ENCODE measurements at places on chromosomes 6 and 20.

- peak; percentile 92 for DNase-seq
Observed at GRCh38 chr6:137904822-137905617, 38.0 kb downstream of the TNFAIP3 start.

DNA sequence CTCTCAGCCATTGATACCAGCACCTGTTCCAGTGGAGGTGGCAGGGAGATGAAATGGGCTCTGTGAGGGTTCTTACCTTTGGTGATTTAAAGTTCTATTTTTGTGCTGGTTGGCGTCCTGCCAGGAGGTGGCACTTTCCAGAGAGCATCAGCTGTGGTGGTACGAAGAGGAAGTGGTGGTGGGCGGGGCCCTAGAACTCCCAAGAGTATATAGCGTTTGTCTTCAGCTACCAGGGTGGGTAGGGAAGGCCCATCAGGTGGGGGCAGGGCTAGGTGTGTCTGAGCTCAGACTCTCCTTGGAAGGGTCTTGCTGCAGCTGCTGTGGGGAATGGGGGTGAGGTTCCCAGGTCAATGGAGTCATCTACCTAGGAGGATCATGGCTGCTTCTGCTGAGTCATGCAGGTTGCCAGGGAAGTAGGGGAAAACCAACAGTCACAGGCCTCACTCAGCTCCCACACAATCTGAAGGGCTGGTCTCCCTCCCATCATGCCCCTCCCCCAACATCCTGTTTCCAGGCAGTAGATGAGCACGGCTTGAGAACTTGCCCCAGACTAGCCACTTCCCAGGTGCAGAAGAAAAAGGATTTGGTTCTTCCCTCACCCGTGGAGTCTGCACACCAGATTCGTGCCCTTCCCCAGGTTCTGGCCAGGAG is 46.6 kb downstream of the MOXD1 start:
- DNase-seq, result peak; percentile 67

- DNase-seq, result peak; percentile 57
Observed at GRCh38 chr20:46699651-46700359, 9.6 kb upstream of the SLC2A10 start.

DNA sequence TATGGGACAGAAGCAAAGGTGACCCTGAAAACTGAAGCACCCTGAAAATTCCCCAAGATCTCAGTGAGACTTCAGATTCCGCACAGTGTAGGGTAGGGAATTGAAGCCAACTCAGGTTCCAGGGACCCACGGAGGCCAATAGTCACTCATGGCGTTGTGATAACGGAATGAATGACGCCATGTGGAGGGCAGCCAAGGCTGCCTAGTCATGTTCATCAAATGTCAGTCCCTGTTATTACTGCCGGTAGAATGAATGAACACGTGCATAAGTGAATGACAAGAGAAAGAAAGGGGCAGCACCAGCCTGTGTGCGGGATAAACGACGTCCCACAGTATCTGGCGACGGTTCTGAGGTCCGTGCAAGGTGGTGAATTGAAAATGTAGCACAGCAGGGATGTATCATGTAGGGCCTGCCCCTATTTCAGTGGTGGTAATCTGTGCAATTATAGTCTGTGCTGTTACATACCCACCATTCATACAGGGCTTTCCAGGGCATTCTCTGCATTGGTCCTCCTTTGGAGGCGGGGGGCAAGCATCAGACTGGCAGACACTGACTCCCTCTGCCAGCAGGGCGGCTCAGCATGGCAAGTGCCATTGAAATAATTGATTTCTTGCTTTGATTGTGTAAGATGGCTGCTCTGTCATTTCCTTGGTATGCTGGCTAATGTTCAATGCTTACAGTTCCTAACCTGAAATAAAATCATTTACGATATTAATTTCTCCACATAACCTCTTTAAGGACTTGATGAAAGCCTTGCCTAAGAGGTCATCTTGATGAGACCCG is 386.9 kb downstream of the CDH4 start:
- DNase-seq, result no peak

GRCh38 chr6:169070506-169071176 is 183.0 kb downstream of the THBS2 start:
- DNase-seq, result no peak

GRCh38 chr6:81892891-81893290 is 140.4 kb upstream of the TENT5A start:
- DNase-seq, result no peak

DNA sequence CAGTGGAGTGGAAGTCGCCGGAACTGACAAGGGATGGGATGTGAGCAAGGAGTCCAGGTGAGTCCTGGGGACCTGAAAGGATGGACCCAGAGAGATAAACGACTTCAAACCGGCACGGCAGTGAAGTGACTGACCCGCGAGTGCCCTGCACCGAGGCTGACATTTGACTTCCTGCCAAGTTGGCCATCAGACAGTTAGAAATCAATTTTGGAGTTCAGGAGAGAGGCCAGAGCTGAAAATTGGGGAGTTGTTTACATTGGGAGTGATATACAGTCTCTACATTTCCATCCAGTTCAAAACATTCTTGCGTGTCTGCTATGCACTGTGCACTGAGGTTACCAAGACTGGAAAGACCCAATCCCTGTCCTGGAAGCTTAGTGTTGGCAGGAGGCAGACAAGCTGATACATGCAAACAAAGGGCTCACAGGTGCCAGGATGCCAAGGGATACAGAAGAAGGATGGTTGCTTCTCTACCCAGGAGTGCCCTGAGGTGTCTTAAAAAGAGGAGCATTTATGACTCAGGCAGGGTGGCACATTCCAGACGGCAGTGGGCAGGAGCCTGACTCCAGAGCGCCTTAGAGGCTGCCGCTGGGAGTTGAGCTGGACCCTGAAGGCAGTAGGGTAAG is 186.6 kb downstream of the MTHFD1L start:
- no peak for DNase-seq
